Cardiac muscle cell (in vitro differentiated cells and primary cell): ENCODE measurements at places on chromosomes 2 and 18. TPM values are rescaled to one million over a fixed set of nuclear protein-coding genes. Genes with fewer than 3 reads are reported as not detected.
A peak's percentile ranks its signal among the peaks of the same experiment; 100 is the strongest.

PLEK gene
- total RNA-seq = not detected in 2 replicates

- DNase-seq = peak; percentile 91
Measured at GRCh38 chr2:227460070-227460485, 11.9 kb upstream of the AGFG1 start.

GULP1 gene
- total RNA-seq = 32.7 and 41.2 TPM in 2 replicates

NDUFS1 gene
- 145 and 191 TPM in 2 replicates for total RNA-seq

DNA sequence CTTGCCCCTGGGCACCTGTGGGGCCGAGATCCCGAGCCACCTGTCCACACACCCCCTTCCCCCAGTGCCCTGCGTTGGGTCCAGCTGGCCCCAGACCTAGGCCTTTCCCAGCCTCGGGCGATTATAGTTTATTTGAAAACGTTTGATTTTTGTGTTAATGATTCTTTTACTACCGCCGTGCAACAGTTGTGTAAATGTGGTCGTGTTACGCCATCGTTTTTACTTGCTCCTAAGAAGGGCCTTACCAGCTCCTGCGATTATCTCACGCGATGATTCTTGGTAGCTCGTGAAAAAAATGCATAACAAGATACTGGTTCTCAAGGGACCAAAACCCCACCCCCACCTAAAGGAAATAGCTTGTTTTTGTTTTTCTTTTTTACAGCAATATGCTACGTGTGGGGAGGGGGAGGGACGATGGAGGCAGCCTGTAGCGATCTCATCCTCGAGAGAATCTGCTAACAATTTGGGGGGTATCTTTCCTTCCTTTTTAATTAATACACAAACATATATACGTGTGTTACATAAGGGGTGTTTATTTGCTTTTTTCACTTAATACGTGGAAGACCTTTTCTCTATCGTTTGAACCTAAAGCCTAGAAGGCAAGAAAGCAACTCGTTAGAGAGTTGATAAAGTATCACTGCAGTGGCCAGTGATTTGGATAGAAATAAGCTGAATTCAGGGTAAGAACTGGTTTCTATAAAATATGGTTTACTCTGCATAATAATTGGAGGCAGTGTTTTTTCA, 1.0 kb downstream of the ZDBF2 start:
- no peak for DNase-seq

LINC00305 gene
- 0.21 TPM in 1 of 2 replicates, not detected in the other for total RNA-seq

HOXD9 gene
- not detected in 2 replicates for total RNA-seq

- DNase-seq = peak; percentile 16
Measured at GRCh38 chr2:118223511-118223991, 135.3 kb downstream of the INSIG2 start.

- DNase-seq = peak; percentile 85
Measured at GRCh38 chr2:159637988-159638501, 21.7 kb upstream of the BAZ2B start.

CD8B2 gene
- total RNA-seq = not detected in 2 replicates

GRCh38 chr2:219570194-219570923, 980 bp downstream of the OBSL1 start:
- DNase-seq = peak; percentile 47

DNA sequence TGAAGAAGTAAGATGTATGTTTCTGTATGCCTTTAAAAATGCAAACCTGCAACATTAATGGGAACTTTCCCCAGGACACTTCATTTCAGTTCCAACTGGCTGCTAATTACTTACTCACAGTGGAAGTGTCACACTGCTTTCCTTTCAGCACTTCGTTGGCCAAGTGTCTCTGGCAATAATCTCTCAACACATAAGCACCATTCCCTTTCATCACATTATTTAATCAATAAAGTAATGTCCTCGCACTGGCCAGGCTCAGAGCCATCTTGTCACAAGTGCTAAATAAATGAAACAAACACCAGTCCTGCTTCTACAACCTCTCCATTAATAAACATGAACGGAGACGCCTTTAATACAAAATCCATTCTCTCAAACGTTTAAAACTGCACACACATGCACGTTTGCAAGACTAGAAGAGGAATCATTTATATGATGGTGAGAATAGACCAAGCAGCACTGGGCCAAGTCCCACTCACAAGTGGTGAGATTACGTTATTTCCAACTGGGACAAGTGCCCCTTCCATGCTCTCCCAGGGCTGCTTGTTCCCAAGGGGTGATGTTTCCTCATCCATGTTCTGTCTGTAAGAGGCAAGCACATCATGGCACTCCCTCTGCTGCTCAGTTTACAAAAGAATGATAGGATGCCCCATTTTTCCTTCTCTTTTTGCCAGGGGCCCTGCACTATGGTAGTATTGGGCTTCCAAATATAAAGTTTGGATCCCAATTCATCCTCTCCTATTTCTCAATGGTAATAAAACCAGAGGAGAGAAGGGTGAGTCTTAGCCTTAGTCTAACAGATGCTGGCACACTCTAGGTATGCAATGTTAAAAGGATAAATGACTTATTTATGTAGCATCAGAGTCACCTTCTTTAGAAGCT, 56.8 kb upstream of the ETAA1 start:
- peak; percentile 78 for DNase-seq

DNA sequence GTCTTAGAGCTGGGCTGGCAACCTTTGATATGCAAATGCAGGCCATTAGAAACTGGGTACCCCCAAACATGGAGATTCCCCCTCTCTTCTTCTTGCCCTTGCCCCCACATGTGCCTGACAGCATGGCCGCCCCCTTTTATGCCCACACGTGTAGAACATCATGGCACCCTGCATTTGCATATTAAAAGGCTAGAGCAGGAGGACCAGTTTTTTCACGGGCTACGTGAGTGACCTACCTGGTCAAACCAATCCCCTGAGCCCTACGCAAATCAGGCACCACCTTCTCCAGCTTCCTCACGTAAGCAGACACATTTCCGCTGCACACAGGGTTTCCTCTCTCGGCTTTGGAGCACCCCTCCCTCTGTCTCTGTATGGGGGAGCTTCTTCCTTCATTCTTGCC, 110.9 kb upstream of the COPS8 start:
- no peak for DNase-seq

GRCh38 chr2:73142937-73143336, 30.2 kb upstream of the RAB11FIP5 start:
- no peak for DNase-seq

IL1RL1 gene
- total RNA-seq = not detected in 2 replicates

- DNase-seq = peak; percentile 70
Measured at GRCh38 chr2:101473591-101473910, 1.4 kb downstream of the RFX8 start.

TOGARAM2 gene
- total RNA-seq = under 0.01 and 0.03 TPM in 2 replicates

- peak; percentile 72 for DNase-seq
Measured at GRCh38 chr2:197707316-197708213, 2.4 kb downstream of the MARS2 start.

DNA sequence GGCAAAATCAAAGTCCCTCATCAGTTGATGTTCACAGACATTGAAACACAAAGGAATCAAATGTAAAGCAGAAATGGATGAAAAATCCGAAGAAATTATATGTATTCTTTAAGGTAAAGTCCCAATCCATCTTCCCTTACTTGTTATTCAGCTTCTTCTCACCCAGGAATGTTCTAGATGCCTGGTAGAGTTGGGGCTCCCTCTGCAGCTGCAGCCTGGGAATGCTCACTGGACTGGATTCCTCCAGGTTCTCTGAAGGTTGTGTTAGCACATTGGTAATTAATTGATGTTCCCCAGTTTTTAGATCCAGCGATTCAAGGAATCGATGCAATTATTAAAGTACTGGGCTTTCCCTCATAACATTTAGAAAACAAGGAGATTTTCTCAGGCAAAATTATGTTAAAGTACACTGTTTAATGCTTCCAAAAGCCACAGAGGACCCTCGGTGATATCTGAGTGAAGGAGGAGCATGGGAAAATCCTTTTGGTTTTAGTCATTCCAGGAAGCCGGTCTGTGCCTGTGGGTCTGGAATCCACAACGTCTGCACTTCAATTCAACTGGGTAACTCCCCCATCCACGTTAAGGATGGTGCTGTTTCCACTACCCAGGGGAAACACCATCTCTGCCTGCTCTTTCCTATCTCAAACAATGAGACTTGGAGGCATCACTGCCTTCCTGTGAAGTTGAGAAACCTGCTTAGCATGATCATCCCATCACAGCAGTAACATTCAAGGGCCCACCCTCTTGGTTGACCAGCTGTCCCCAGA, 22.0 kb downstream of the NTSR2 start:
- no peak for DNase-seq

WNT10A gene
- total RNA-seq = not detected in 2 replicates

PCARE gene
- total RNA-seq = 0.49 and 0.57 TPM in 2 replicates

DNA sequence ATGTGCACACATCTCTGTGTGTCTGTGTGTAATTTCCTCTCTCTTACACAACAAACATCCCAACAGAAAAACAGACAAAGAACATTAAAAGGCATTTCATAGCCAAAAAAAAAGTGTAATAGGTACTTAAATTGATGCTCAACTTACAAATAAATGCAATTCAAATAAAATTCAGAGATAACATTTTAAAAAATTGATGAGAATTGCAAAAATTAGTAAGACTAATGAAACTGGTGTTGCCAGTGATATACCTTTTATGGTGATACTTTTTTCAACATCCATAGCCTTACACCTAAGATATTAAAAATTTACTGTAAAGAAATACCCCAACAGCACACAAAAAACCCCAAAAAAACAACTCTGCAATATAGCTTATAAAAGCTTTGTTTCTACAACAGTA, 76.0 kb downstream of the SS18 start:
- DNase-seq = no peak

PLEKHB2 gene
- 36.6 and 49.0 TPM in 2 replicates for total RNA-seq

- DNase-seq = no peak
Measured at GRCh38 chr18:24076950-24077349, 61.9 kb upstream of the CABYR start.
